Activated CD8-positive, alpha-beta T cell treated with anti-CD3 and anti-CD28 coated beads for 36 hours (primary cell): ENCODE measurements at places on chromosomes 5 and 9. TPM values are rescaled to one million over a fixed set of nuclear protein-coding genes. Genes with fewer than 3 reads are reported as not detected.

The SPOCK1 gene
- not detected for total RNA-seq

- no peaks in the 10 kb centered on the region for H3K4me1 ChIP-seq
- H3K27me3 ChIP-seq: no peaks in the 10 kb centered on the region
- H3K36me3 ChIP-seq: no peaks in the 10 kb centered on the region
- H3K4me3 ChIP-seq: no peak overlapping the region
Observed at GRCh38 chr5:1062761-1063568, 48.9 kb downstream of the SLC12A7 start.

DNA sequence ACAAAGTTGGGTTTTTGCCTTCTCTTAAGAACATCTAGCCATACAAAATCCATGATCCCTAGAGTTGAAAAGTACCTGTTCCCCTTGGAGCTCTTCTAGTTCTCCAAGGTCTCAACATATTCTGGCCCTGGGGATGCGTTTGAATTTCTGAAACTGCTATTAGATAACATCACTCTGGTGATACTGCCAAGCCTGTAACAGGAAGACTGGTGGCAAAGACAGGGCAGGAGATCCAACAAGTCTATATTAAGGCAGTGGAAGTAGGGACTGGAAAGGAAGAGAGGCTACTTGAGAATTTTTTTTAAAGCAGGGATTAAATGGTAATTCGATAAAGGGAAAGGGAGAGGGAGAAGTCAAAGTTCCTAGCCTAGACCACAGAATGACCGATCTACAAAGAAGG is 211.5 kb downstream of the TSSK1B start:
- no peak overlapping the region for H3K27ac ChIP-seq
- no peak for DNase-seq
- H3K36me3 ChIP-seq: no peaks in the 10 kb centered on the region
- H3K27me3 ChIP-seq: no peaks in the 10 kb centered on the region

The RMRP gene
- total RNA-seq: 13,164 TPM

- no peak overlapping the region for H3K27ac ChIP-seq
- H3K4me1 ChIP-seq: peaks cover 16% of the 10 kb centered on the region
- H3K4me3 ChIP-seq: no peak overlapping the region
- no peak for DNase-seq
- H3K36me3 ChIP-seq: no peaks in the 10 kb centered on the region
Observed at GRCh38 chr5:77957516-77957915, 181.4 kb upstream of the TBCA start.

DNA sequence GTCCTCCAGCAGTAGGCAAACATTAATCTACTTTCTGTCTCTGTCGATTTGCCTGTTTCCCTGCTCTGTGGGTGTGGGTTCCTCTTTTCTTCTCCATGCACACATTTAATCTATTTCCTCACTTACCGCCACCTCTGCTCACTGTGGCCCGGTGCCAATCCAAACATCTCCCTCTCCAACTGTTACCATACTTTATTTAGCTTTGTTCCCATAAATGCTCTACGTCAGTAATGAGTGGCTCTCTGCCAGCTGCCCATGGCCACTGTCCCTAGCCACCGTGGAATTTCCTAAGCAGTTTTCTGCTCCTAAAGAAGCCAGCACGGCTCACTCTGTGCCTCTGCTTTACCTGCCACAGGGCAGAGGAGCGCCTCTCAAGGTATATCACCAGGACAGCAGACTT is 19.5 kb upstream of the GOLPH3 start:
- H3K27ac ChIP-seq: no peak overlapping the region
- H3K4me1 ChIP-seq: no peaks in the 10 kb centered on the region
- H3K4me3 ChIP-seq: no peak overlapping the region
- no peaks in the 10 kb centered on the region for H3K36me3 ChIP-seq
- no peak for DNase-seq
- peaks cover 11% of the 10 kb centered on the region for H3K27me3 ChIP-seq

GRCh38 chr9:119053070-119053469 is 316.2 kb downstream of the BRINP1 start:
- no peaks in the 10 kb centered on the region for H3K36me3 ChIP-seq
- no peak overlapping the region for H3K27ac ChIP-seq
- no peak for DNase-seq
- H3K4me3 ChIP-seq: no peak overlapping the region
- H3K4me1 ChIP-seq: no peaks in the 10 kb centered on the region

- no peaks in the 10 kb centered on the region for H3K36me3 ChIP-seq
- no peak overlapping the region for H3K27ac ChIP-seq
- DNase-seq: peak; percentile 75
- H3K4me1 ChIP-seq: peaks cover 13% of the 10 kb centered on the region
Observed at GRCh38 chr5:96434201-96434645, 1.2 kb upstream of the PCSK1 start.
